Heart left ventricle (tissue), 16 donors: ENCODE measurements at places on chromosomes 5 and 9. TPM values are rescaled to one million over a fixed set of nuclear protein-coding genes. Genes with fewer than 3 reads are reported as not detected.

DNA sequence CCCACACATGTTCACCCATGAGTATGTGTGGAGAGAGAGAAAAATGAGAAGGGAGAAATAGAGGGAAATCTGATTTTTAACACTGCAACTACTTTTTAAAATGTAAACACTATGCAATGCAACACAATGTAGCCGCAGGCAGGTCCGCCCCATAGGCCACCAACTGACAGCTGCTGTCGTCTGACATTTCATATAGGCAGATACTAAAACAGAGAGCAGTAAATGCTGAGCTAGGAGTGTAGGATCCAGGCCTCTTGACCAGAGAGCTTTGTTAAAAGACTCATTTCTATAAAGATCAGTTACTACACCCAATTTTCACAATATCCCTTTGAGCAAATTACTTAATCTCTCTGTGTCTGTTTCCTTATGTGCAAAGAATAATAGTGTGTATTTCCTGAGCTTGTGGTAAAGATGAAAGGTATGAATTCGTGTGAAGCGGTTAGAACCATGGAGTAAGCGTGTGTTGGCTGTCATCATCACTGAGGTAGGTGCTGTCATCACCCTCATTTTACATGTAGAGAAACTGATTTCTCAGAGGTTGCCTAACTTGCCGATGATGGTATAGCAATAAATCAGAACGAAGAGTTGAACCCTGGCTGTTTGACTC is 55.2 kb upstream of the PDE8B start:
- H3K27me3 ChIP-seq: no peaks in the 10 kb centered on the region
- H3K27ac ChIP-seq: no peak overlapping the region
- peaks cover 3% of the 10 kb centered on the region for H3K4me1 ChIP-seq
- H3K4me3 ChIP-seq: no peak overlapping the region
- no peak for DNase-seq

DNA sequence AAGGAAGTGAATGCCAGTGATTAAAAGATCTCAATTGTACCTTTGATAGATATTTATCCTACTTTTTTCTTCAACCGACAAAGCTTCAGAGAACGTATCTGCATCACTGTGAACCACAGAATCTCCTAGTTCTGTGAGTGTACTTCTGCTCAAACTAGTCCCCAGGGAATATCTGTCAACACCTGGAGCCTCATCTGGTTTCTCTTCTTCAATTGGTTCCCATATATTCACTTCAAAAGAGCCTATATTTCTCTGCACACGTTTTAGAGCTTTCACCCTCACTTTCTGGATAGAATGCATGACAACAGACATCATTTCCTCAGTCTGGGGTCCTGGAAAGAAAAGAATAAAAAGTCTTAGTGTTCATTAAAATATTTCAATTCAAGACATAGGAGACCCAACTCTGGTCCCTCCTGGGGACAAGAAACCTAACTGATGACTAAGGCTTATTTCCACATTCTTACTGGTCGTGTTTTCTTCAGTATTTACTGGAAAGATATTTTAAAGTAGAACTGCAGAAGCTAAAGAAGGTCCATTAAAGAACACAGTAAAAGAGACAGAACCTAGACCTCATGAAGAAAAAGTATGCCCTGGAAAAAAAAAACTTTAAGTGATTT is 64.3 kb downstream of the CPLANE1 start:
- no peaks in the 10 kb centered on the region for H3K4me1 ChIP-seq
- H3K27me3 ChIP-seq: no peaks in the 10 kb centered on the region
- H3K27ac ChIP-seq: no peak overlapping the region
- H3K4me3 ChIP-seq: no peak overlapping the region

C9orf153 gene
- not detected for total RNA-seq

SPATA31C1 gene
- not detected for total RNA-seq

PAPPA gene
- 0.82 TPM for total RNA-seq

SPATA31D4 gene
- total RNA-seq: not detected

FGFR4 gene
- 1.2 TPM for total RNA-seq

DNA sequence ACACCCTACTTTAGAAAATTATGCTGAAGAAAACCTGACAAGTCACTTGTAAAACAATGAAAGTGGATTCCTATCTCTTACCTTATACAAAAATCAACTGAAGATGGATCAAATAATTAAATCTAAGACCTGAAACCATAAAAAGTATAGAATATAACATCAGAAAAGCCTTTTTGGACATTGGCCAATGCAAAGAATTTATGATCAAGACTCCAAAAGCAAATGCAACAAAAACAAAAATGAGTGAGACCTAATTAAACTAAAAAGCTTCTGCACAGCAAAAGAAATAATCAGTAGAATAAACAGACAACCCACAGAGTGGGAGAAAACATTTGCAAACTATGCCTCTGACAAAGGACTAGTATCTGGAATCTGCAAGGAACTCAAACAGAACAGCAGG is 303.0 kb upstream of the CDH9 start:
- H3K4me1 ChIP-seq: no peaks in the 10 kb centered on the region
- DNase-seq: no peak

DNA sequence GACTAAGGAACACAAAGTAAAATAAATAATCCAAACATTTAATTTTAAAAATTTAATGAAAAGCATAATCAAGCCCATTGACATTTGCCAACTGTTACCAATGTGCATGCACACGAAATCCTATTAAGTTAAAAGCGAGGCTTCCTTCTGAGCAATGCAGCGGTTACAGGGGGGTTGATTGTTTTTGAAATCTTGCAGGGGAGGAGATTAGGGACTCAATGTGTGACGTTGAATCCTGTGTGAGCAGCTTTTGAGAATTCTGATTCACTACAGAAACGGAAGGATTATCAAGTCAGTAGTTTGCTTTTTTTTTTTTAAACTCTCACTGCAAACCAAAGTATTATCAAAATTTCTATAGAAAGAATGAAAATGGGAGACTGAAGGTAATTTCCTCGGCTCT is 109.5 kb downstream of the PRKACG start:
- DNase-seq: no peak
- no peaks in the 10 kb centered on the region for H3K36me3 ChIP-seq
- no peak overlapping the region for H3K4me3 ChIP-seq

DNA sequence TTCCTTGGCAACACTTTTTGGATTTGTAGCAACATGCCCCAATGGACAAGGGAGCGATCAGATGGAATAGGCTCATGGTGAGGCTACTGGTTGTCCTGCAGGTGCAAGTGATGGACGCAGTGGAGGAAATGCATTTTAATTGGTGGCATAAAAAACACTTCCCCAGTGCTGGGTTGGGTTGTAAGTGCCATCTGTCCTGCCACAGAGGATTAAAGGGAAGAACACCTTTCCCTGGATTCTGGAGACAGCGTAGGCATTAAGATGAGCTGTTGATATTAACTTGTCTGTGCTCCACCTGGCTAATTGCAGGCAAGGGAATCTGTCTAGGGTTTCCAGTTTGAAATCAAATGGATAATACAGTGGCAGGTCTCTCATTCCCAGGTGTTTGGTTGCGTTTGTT is 173.4 kb downstream of the ZNF462 start:
- H3K27me3 ChIP-seq: no peaks in the 10 kb centered on the region
- no peak overlapping the region for H3K27ac ChIP-seq
- DNase-seq: no peak
- no peaks in the 10 kb centered on the region for H3K36me3 ChIP-seq
- H3K4me3 ChIP-seq: no peak overlapping the region

PCDHB2 gene
- total RNA-seq: 1.7 TPM

DNA sequence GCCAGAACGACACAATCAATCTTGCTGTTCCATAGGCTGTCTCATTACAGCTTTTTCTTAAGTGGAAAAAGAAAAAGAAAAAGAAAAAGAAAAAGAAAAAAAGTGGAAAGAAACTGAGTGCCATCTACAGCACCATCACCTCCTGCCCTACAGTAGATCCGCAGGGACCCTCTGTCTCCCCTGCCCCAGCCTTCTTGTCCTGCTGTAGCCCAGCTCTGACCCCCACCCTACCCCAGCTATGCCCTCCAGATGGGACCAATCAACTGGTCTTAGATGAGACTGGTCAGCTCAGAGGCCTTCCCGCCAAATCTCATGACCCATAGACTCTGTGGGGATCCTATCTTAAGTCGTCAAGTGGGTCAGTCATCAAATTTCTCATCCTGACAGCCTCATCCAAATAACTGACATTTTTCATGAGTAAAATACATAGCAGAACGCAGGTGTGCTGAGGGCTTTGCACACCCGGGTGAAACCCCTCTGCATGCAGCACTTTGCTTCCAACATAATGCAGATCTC is 34.8 kb downstream of the TSPAN17 start:
- H3K4me3 ChIP-seq: no peak overlapping the region
- H3K27ac ChIP-seq: no peak overlapping the region
- peaks cover 11% of the 10 kb centered on the region for H3K4me1 ChIP-seq
- no peaks in the 10 kb centered on the region for H3K36me3 ChIP-seq
- peaks cover 42% of the 10 kb centered on the region for H3K27me3 ChIP-seq

- H3K4me3 ChIP-seq: no peak overlapping the region
- no peaks in the 10 kb centered on the region for H3K27me3 ChIP-seq
- H3K4me1 ChIP-seq: no peaks in the 10 kb centered on the region
These were observed 39.3 kb downstream of the NR2F1 start for GRCh38 chr5:93622240-93622885.

NHP2 gene
- total RNA-seq: 196 TPM

DNA sequence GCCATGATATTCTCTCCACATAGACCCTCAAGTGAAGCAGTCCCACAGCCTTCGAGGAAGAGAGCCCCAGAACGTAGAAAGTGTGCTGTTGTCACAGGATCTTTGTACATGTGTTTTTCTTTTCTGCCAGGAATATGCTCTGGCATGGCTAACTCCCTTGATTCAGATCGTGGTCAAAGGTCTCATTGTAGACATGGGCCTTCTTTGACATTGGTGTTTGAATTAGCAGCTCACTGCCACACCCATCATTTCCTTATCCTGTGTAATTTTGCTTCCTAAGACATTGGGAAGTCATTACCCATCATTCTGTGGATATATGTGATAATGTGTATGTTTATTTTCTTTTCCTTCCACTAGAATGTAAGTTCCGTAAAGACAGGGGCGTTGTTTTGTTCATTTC is 25.5 kb downstream of the MTRR start:
- no peaks in the 10 kb centered on the region for H3K27me3 ChIP-seq
- DNase-seq: no peak
- H3K27ac ChIP-seq: no peak overlapping the region
- no peaks in the 10 kb centered on the region for H3K4me1 ChIP-seq

DNA sequence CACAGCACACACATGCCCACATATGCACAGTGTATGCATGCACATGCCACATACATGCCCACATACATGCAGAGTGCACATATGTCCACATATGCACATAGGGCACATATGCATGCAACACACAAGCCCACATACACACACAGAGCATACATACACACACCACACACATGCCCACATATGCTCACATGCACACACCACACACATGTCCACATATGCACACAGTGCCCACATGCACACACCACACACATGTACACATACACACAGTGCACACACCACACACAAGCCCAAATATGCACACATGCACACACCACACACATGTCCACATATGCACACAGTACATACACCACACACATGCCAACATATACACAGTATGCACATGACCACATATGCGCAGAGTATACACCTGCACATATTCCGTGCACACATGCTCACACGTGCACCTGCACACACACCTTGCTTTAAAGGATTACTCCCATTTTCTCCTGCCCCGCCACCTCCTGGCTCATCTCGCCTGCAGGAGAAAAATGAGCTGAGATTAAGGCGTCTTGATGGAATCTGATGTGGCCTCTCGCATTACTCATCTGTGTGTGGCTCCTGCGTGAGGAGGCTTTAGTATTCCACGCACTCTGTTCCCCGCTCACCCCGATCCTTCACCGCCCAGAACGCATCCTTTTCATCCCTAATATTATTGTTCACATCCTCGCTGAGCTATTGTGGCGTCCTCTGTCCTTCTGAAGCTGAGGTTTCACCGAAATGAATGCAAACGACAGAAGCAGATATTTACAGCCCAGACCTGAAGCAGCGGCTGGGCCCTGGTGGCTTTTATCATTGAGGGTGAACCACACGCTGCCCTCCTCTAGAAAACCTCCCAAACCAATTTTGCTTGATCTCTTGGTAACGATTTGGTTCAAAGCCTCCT is 182.7 kb downstream of the OLFM1 start:
- H3K4me1 ChIP-seq: no peaks in the 10 kb centered on the region
- no peaks in the 10 kb centered on the region for H3K36me3 ChIP-seq
- no peak overlapping the region for H3K27ac ChIP-seq
- no peak overlapping the region for H3K4me3 ChIP-seq

OR13C2 gene
- 0.25 TPM for total RNA-seq

DNA sequence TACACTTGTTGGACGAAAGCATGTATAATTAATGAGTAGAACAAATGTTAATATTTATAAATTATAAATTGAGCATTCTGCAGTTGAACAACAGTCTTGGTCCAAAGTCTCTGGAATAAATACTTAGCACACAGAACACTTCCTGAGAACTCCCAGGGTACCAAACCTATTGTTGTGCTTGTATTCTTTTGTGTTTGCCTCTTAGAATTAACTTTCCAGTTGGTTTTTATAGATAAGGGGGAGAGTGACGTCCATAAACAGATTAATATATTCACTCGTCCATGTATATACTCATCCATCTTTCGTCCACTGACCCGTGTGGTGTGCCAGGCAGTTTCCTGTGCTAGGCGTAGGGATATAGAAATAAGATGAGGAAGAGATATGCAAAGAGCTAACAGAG is 62.3 kb upstream of the TGFBR1 start:
- peak overlapping the region; percentile 64 for H3K27ac ChIP-seq
- no peaks in the 10 kb centered on the region for H3K4me1 ChIP-seq
- no peaks in the 10 kb centered on the region for H3K27me3 ChIP-seq
- no peak overlapping the region for H3K4me3 ChIP-seq

GRCh38 chr5:140355546-140355945 is 4.4 kb upstream of the SLC4A9 start:
- no peaks in the 10 kb centered on the region for H3K36me3 ChIP-seq
- no peaks in the 10 kb centered on the region for H3K4me1 ChIP-seq
- H3K27ac ChIP-seq: no peak overlapping the region
- H3K27me3 ChIP-seq: no peaks in the 10 kb centered on the region
- no peak for DNase-seq

DNA sequence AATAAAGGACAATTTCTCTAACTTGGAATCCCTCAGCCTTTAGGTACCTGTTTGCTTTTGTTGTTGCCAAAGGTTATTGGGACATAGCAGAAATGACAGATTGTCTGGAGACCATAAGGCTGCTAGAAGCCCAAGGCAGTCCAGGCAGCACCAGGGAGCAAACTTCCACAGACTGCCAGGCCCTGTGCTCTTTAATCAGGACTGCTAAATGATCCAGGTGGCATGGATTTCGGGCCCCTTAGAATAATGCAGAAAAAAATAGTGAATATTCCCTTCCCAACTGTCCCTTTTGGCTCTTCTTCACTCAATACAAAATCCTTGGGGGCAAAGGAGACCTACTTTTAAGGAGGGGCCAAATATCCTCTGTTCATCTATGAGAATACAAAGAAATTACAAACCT is 73.9 kb downstream of the GABRA1 start:
- H3K27me3 ChIP-seq: no peaks in the 10 kb centered on the region
- no peak overlapping the region for H3K27ac ChIP-seq
- no peak overlapping the region for H3K4me3 ChIP-seq
- no peaks in the 10 kb centered on the region for H3K4me1 ChIP-seq
- DNase-seq: no peak

DNA sequence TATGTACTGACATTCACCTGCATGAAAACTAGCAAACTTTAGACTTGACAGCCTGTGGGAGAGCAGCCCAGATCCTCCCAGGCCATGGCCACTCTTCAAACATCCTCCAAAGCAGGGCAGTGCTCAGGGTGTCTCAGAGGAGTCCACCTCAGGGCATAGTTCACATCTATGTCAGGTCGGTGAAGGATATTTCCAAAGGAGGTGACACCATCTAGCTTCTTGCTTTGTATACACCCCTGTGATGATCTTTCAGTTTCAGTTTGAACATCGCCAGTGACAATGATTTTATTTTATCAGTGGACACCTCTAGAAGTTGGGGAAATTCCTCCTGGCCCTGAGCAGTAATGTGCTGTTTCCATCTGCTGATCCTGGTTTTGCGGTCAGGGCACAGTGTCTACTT is 20.1 kb downstream of the CDK20 start:
- no peaks in the 10 kb centered on the region for H3K4me1 ChIP-seq
- no peak overlapping the region for H3K4me3 ChIP-seq
- H3K27ac ChIP-seq: no peak overlapping the region
- peaks cover 13% of the 10 kb centered on the region for H3K27me3 ChIP-seq
